ENCODE measurements at places on chromosomes 6 and 20.

GRCh38 chr20:20695250-20695816, 17.1 kb downstream of the RALGAPA2 start:
- no peak for DNase-seq
- no peak overlapping the region for H3K27ac ChIP-seq
- H3K4me1 ChIP-seq: peaks cover 10% of the 10 kb centered on the region
- no peak overlapping the region for H3K4me3 ChIP-seq
- no peaks in the 10 kb centered on the region for H3K27me3 ChIP-seq

- H3K4me3 ChIP-seq: no peak overlapping the region
- DNase-seq: no peak
- H3K27ac ChIP-seq: no peak overlapping the region
- peaks cover 45% of the 10 kb centered on the region for H3K36me3 ChIP-seq
- no peaks in the 10 kb centered on the region for H3K27me3 ChIP-seq
- no peaks in the 10 kb centered on the region for H3K4me1 ChIP-seq
These were observed 72.2 kb downstream of the SCAF8 start for GRCh38 chr6:154805288-154805911.

DNA sequence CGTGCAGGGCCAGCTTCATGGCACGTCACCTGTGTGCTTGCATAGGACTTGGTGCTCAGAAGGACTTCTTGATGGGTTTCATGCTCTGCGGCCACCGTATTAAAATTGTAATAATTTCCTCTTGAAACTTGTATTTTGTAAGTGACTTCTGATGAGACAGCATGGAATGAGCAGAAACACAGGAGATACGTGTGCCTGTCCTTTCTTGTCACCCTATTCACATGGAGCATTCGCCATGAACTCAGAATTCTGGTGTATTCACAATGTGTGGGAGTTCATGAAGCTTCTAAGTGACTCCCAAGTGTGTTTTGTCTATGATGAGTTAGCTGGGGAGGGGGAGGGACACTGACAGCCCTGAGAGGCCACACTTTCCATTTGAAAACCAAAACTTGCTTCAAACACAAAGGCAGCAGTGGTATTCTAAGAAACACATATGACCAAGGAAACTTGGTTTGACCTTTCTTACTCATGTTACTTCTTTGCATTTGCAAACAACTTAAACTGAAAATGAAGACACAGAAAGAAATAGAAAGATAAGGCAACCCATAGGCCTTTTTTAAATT, 92.1 kb upstream of the NEDD9 start:
- no peaks in the 10 kb centered on the region for H3K27me3 ChIP-seq
- H3K4me1 ChIP-seq: no peaks in the 10 kb centered on the region
- no peak overlapping the region for H3K27ac ChIP-seq
- no peak for DNase-seq
- no peaks in the 10 kb centered on the region for H3K36me3 ChIP-seq

GRCh38 chr6:73073238-73073637, 152.1 kb downstream of the KHDC1L start:
- H3K36me3 ChIP-seq: no peaks in the 10 kb centered on the region
- no peak for DNase-seq
- H3K4me1 ChIP-seq: no peaks in the 10 kb centered on the region
- H3K27ac ChIP-seq: no peak overlapping the region
- H3K4me3 ChIP-seq: no peak overlapping the region

DNA sequence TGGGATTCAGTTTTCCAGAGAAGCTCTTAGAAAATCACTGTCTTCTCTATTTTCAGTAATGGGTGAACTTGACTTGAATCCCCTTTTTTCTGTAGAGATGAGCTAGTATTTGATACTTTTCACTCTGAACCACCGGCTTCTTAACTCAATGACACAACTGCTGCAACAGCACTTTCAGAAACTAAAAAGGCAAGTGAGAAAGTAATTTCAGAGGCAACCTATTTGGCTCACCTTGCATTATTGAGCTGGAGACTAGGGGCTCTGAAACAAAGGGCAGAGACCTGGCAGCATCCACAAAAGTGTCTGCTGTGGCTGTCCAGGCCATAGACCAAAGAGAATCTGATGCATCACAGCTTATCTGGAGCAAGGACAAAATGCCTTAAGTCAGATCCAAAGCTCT, 289.8 kb upstream of the IRAK1BP1 start:
- no peak for DNase-seq
- H3K4me3 ChIP-seq: no peak overlapping the region
- no peaks in the 10 kb centered on the region for H3K4me1 ChIP-seq
- no peaks in the 10 kb centered on the region for H3K27me3 ChIP-seq

- H3K27me3 ChIP-seq: no peaks in the 10 kb centered on the region
- H3K36me3 ChIP-seq: no peaks in the 10 kb centered on the region
- no peaks in the 10 kb centered on the region for H3K4me1 ChIP-seq
- no peak overlapping the region for H3K4me3 ChIP-seq
- DNase-seq: no peak
- no peak overlapping the region for H3K27ac ChIP-seq
These were observed 664.2 kb upstream of the PTCHD4 start for GRCh38 chr6:48775157-48775556.

- no peak overlapping the region for H3K27ac ChIP-seq
- no peaks in the 10 kb centered on the region for H3K4me1 ChIP-seq
- no peak for DNase-seq
- no peaks in the 10 kb centered on the region for H3K27me3 ChIP-seq
- no peak overlapping the region for H3K4me3 ChIP-seq
These were observed 319.1 kb upstream of the NT5E start for GRCh38 chr6:85130743-85131142.

DNA sequence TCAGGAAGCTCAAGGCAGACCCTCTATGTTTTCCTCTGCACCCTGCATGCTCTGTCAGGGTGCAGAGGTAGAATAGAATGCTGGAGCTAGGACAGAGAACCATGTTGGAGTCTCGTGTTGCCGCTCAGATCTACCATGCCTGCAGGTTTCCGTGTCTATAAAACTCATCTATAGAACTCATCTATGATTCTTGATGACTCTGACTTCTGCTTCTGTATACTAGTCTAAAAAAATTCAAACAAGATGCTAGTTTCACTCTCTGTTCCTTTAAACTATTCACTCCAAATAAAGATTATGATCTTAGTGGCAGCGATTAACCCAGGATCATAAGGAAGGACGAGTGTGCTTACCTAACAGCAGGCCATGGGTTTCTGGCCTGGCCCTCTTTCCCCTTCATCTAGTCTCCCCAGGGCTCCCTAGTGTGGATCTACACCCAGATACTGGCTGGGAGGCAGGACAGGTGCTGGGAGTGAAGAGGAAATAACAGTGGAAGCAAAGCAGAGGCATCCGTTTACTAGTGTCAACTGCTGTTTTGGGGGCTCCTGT, 162.7 kb upstream of the SUPT3H start:
- no peak overlapping the region for H3K27ac ChIP-seq
- no peaks in the 10 kb centered on the region for H3K27me3 ChIP-seq
- H3K36me3 ChIP-seq: no peaks in the 10 kb centered on the region
- DNase-seq: no peak
- H3K4me3 ChIP-seq: no peak overlapping the region
- H3K4me1 ChIP-seq: no peaks in the 10 kb centered on the region

DNA sequence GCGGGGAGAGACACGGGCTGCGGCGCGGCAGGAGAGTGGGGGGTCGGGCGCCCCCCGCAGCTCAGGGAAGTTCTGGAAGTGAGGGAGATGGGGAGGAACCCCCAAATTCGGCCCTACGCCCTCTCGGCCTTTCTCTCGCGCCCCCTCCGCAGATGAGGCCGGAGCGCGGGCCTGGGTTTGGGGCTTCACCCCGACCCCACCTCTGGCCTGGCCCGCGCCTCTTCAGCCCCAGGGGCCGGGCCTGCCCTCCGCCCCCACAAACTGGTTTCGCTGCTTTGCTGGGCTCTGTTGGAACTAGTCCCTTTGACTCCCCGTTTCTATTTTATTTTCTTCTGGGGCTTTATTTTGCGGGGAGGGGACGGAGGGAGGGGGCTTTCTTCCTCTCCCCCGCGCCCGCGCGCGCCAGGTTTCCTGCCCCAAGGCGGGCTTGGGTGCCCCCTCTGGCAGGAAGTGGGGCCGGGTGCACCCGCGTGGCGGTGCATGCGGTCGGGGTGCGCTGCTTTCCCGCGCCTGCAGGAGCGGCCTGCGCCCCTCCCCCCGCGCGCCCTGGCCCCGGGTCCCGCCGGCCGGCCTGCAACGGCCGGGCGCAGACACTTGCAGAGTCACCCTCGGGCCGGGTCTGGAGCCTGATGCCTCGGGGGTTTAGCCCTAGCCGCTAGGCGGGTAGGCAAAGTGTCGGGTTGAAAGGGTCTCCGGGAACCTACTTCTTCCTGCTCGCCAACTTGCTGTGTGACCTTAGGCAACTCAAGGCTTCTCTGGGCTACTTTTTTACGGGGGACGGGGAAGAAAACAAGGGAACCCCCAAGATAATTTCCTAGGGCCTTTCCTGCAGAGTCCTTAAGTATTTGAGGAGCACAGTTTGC, 1.3 kb downstream of the HMGA1 start:
- peak overlapping the region; percentile 67 for H3K4me3 ChIP-seq
- H3K4me1 ChIP-seq: peaks cover 27% of the 10 kb centered on the region
- H3K27me3 ChIP-seq: no peaks in the 10 kb centered on the region
- H3K27ac ChIP-seq: peak overlapping the region; percentile 81
- DNase-seq: peak; percentile 66
- H3K36me3 ChIP-seq: peaks cover 16% of the 10 kb centered on the region

DNA sequence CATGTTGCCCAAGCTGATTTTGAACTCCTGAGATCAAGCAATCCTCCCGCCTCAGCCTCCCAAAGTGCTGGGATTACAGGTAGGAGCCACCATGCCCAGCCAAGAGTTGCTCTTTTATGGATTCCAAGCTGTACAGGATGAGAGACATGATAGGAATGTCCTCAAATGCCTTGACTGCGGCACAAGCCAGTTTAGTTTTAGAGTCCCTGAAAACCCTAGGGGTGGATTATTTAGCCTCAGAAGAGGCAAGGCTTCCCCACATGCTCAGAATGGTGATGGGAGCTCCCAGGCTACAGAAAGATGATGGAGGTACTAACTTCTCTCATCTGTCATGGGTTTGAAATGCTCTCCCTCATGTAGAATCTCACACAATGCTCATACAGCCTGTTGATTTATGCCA, 280.5 kb upstream of the PRND start:
- DNase-seq: no peak
- H3K36me3 ChIP-seq: no peaks in the 10 kb centered on the region
- H3K27me3 ChIP-seq: no peaks in the 10 kb centered on the region
- no peak overlapping the region for H3K4me3 ChIP-seq

DNA sequence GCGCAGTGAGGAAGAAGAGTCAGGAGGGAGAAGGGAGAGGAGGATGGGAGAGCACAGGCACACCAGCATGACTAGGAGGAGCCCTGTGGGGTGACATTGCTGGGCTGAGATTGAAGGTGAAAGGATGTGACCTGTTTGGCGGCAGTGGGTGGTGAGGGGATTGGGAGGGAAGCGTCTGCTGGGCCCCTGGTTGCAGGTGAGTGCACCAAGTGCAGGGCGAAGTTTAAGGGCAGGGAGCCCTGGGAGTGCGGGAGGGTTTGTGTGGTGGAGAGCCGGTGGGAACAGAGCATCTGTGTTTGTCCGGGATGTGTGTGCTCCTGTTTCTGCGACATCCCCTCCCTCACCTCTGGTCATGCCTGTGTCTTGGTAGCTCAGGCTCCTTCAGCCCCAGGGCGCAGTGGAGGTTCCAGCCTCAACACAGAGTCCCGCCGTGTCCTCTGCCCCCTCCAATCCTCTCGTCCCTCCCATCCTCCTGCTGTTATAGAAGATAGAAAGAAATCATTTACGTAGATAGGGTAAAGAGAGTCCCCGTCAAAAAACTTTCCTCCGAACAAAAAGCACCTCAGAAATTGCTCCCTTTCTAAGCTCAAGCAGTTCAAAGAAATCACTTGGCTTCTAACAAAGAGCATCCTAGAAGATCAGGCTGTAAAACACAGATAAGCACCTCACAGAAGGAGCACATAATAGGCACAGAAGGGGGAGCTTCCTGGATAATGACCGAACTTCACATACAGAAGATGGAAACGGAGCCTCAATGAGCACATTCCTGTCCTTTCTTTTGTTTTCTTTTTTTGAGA, 25.0 kb downstream of the ULBP1 start:
- no peaks in the 10 kb centered on the region for H3K36me3 ChIP-seq
- H3K4me3 ChIP-seq: no peak overlapping the region
- no peak for DNase-seq
- no peak overlapping the region for H3K27ac ChIP-seq
- peaks cover 75% of the 10 kb centered on the region for H3K27me3 ChIP-seq

GRCh38 chr20:60986506-60987156, 265.4 kb upstream of the CDH4 start:
- no peak overlapping the region for H3K4me3 ChIP-seq
- no peaks in the 10 kb centered on the region for H3K4me1 ChIP-seq
- DNase-seq: no peak
- H3K27ac ChIP-seq: no peak overlapping the region

- H3K27me3 ChIP-seq: no peaks in the 10 kb centered on the region
- H3K27ac ChIP-seq: no peak overlapping the region
- no peak for DNase-seq
- no peak overlapping the region for H3K4me3 ChIP-seq
- no peaks in the 10 kb centered on the region for H3K36me3 ChIP-seq
- H3K4me1 ChIP-seq: no peaks in the 10 kb centered on the region
These were observed 80.3 kb downstream of the TBC1D7 start for GRCh38 chr6:13248053-13248452.

DNA sequence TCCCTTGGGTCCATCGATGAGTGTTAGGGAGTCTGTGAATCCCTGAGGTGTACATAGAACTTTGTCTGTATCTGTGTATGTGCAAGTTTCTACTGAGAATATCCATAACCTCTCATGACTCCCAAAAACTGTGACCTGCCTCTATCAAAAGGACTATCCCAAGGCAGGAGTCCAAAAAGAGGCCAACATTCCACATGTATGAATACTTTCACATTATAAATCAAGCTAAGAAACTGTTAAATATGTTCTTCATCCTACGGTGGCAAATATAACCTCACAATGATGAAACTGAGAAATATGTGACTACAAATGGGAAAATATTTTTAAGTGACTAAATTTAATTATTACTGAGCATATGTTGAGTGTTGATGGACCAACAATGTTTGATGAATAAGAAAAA, 16.1 kb upstream of the STX11 start:
- H3K4me3 ChIP-seq: no peak overlapping the region
- no peak overlapping the region for H3K27ac ChIP-seq
- H3K27me3 ChIP-seq: no peaks in the 10 kb centered on the region
- no peaks in the 10 kb centered on the region for H3K36me3 ChIP-seq
- no peak for DNase-seq

DNA sequence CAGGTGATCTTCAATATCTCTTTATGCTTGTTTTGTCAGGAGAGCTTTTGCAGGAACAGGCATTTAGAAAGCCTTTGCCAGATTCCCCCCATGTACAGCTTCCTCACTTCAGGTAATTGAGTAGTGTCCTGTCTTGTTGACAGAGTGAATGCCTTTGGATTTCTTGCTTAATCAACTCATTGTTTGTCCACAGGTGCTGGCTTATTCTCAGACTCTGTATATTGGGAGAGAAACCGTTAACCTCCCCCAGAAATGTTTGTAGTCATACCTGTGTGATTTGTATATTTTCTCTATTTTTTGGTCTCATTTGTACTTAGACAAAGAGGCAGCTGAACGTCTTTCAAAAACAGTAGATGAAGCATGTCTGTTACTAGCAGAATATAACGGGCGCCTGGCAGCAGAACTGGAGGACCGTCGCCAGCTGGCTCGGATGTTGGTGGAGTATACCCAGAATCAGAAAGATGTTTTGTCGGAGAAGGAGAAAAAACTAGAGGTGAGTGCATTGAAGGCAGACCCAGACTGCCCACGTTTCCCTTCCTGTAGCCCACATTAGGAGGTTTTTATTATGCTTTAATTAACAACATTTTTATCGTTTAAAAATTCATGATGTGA, 32.3 kb downstream of the RPRD1B start:
- no peak overlapping the region for H3K4me3 ChIP-seq
- no peak overlapping the region for H3K27ac ChIP-seq
- DNase-seq: no peak
- H3K4me1 ChIP-seq: no peaks in the 10 kb centered on the region
- H3K27me3 ChIP-seq: no peaks in the 10 kb centered on the region

All from CD8-positive, alpha-beta memory T cell (primary cell).